Fibroblast of the aortic adventitia (primary cell): ENCODE measurements at places on chromosomes 2 and 18. TPM values are rescaled to one million over a fixed set of nuclear protein-coding genes. Genes with fewer than 3 reads are reported as not detected.

GRCh38 chr2:199461711-199462346 is 4.1 kb upstream of the SATB2 start:
- DNase-seq = no peak

SNED1 gene
- total RNA-seq = 77.5 and 105 TPM in 2 replicates

GRCh38 chr2:239600650-239601049 is 199.8 kb upstream of the HDAC4 start:
- no peak for DNase-seq

ANTXR1 gene
- 31.5 and 61.5 TPM in 2 replicates for total RNA-seq
